ENCODE measurements at places on chromosomes 11 and 22. TPM values are rescaled to one million over a fixed set of nuclear protein-coding genes. Genes with fewer than 3 reads are reported as not detected.

The AIFM3 gene
- total RNA-seq: 0.15 TPM

The CDC42EP1 gene
- total RNA-seq: 51.2 TPM

The RAB39A gene
- total RNA-seq: 2.4 TPM

DNA sequence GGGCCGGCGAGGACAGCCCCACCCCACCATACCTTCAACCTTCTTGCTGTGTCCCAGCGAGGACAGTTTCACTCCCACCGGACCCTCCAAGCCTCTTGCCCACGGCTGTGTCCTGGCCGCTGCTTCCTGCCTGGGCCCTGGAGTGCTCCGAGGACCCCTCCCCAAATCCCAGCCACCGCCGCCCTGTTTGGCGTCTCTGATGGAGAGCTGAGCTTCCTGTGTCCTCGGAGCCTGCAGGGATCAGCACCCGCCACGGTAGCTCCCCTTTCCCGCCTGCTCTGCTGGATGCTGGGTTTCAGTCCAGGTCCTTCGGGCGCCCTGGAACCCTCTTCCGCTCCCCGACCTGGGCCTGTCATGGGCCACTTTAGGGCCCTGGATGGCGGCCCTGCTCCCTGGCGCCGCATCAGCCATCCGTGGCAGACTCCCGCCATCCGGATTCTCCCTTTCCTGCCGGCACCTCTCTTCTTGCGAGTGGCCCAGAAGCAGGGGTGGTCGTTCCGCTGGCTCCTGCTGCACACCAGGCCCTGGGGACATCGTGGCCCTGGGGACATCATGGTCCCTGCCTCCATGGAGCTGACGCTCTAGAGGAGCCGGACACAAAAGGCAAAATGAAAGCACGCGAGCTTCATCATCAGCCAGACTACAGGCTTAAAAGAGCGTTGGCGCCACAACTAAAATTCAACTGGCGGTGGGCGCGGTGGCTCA is 34.3 kb upstream of the GAL start:
- H3K4me1 ChIP-seq: no peaks in the 10 kb centered on the region
- H3K27ac ChIP-seq: no peak overlapping the region
- no peak for DNase-seq
- H3K36me3 ChIP-seq: peaks cover 4% of the 10 kb centered on the region
- H3K27me3 ChIP-seq: peaks cover 2% of the 10 kb centered on the region

DNA sequence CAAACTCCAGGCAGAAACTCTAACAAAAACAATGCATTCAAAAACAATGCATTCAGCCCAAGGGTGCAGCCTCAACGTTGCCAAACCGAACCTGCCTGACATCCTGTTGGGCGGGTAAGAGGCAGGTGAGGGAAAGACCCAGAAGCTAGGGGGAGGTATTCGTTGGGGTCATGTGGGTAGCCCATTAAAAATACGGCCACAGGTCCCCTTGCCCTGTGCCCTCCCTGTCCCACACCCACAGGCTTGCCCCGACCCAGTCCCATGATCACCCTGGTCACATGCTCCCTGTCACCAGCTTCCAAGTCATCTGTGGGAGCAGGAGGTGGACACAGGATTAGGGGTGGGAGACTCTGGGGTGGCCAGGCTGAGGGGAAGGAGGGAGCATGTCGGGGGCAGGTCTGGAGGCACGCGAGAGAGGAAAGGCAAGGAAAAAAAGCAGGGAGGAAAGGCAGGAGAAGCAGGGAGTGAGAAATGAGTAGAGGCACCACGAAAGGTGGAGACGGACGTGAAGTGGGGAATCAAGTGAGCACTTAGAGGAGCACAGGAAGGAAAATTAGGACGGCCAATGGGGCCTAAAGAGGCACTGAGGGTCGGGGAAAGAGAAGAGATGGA is 683 bp downstream of the PLA2G6 start:
- H3K4me1 ChIP-seq: peaks cover 41% of the 10 kb centered on the region
- H3K27me3 ChIP-seq: peaks cover 5% of the 10 kb centered on the region
- no peak for DNase-seq
- peak overlapping the region; percentile 98 for H3K27ac ChIP-seq

DNA sequence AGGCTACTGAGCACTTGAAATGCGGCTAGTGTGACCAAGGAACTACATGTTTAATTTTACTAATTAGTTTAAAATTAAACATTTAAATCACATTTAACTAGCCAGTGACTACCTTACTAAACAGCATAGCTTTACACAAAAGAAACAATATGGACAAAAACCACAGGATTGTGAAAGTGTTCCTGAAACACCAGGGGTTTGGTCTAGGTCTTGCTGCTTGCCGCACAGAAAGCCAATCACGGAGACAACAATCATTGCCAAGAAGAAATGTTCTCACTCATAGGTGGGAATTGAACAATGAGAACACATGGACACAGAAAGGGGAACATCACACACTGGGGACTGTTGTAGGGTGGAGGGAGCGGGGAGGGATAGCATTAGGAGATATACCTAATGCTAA is 309.5 kb downstream of the C11orf87 start:
- no peaks in the 10 kb centered on the region for H3K36me3 ChIP-seq
- H3K27ac ChIP-seq: no peak overlapping the region
- H3K4me3 ChIP-seq: no peak overlapping the region
- H3K27me3 ChIP-seq: no peaks in the 10 kb centered on the region

GRCh38 chr11:15406851-15407351 is 292.2 kb downstream of the INSC start:
- no peak overlapping the region for H3K4me3 ChIP-seq
- no peaks in the 10 kb centered on the region for H3K27me3 ChIP-seq
- no peak overlapping the region for H3K27ac ChIP-seq
- H3K4me1 ChIP-seq: no peaks in the 10 kb centered on the region
- H3K36me3 ChIP-seq: no peaks in the 10 kb centered on the region
- DNase-seq: no peak

GRCh38 chr11:110501428-110501827 is 71.7 kb downstream of the FDX1 start:
- peaks cover 4% of the 10 kb centered on the region for H3K27me3 ChIP-seq
- no peak for DNase-seq
- H3K4me1 ChIP-seq: no peaks in the 10 kb centered on the region
- no peak overlapping the region for H3K27ac ChIP-seq
- H3K4me3 ChIP-seq: no peak overlapping the region
- H3K36me3 ChIP-seq: no peaks in the 10 kb centered on the region

DNA sequence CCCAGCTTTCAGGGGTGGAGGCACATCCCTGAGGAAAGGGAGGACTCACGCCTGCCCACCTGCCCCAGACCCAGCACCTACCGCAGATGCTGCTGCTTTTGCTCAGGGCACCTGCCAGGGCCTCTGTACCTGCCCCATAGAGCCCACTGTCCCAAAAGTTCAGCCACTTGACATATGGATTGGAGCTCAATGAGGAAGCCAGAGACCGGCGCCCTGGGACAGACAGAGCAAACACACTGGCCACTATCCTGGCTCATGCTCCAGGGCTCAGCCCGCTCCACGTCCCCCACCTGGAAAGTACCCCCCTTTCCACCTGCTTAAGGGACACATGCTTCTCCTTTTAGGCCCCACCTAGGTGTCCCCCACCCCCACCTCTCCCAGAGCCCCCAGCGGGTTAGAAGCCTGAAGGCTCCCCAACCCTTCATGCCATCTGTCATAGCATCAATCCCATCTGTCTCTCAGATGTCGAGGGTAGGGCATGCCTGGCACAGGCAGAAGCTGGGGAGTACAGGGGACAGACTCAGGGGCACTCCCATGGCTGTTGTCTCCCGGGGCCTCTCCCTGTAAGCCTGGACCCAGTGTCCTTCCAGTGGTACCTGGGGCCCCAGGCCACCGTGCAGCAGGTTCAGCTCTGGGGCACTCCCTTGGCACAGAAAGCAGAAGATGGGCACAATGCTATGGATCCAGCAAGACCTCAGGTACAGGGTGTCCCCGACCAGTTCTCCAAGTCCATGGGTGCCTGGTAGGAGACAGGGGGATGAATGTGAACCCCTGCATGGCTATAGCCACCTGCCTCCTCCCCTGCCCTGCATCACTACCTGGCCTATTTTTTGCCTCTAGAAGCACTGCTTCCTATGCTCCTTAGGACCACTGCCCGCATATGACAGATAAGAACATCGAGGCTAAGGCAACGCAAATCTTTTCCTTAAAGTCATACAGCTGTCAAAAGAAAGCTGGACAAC is 2.2 kb upstream of the P2RX6 start:
- peaks cover 7% of the 10 kb centered on the region for H3K4me1 ChIP-seq
- H3K27ac ChIP-seq: no peak overlapping the region
- H3K27me3 ChIP-seq: peaks cover 8% of the 10 kb centered on the region
- no peak overlapping the region for H3K4me3 ChIP-seq
- H3K36me3 ChIP-seq: no peaks in the 10 kb centered on the region

DNA sequence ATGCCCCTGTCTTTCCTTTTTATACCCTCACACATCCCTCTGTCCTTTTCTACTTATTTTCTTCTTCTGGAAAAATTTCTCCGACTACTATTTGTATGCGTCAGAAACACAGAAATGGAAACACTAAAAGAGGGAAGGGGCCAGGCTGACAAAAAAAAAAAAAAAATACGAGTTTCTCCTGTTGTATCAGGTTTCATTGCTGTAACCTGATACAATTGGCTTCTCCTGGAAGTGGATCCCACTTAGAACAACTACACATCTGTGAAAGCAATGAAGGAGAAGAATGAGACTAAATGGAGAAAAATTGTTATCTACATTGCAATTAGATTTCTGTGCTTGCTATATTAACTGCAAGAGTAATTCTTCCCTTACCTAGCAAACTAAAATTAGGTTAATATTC is 393.9 kb downstream of the GUCY1A2 start:
- H3K27ac ChIP-seq: no peak overlapping the region
- no peak overlapping the region for H3K4me3 ChIP-seq
- no peaks in the 10 kb centered on the region for H3K4me1 ChIP-seq
- no peaks in the 10 kb centered on the region for H3K27me3 ChIP-seq

DNA sequence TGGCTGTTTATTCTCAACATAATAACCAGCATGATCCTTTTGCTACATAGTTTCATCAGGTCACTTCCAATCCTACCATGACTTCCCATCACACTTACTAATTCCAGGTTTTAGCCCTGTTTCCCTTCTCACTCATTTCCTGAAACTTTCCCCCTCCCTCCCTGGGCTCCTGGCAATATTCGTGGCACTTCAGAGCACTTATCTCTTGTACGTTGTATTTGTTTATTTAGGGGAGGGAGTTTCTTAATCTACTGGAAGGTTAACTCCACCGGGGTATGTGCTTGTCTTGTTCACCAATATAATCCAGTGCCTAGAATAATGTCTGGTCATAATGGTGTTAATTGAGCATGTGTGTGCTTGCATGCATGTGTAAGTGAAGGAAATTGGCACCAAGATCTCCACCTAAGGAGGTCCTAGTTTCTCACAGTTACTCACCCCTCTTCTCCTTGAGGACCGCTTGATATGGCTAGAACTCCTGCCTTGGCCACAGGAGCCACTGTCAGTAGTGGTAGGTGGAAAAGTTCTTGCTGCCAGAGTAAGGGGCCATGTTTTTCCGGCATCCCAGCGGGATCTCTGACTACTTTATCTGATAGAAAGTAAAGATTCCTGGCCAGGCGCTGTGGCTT is 11.7 kb downstream of the EIF3L start:
- H3K36me3 ChIP-seq: peaks cover 32% of the 10 kb centered on the region
- no peak for DNase-seq
- no peak overlapping the region for H3K4me3 ChIP-seq
- H3K27ac ChIP-seq: no peak overlapping the region

DNA sequence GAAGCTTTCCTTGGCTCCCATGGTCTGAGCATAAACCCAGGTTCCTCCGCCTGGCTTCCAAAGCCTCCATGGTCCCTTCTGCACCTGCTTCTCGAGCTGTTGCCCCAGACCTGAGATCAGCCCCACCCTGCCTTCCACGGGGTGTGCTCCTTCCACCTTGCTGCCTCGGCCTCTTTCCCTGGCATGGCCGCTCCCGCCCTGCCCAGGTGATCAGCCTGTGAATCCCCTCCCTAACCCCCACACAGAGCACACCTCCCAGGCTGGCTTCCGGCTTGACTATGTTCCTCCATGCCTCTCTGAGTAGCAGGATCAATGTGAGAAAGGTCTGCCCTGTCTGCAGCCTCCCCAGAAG is 2.7 kb upstream of the PPP6R3 start:
- H3K36me3 ChIP-seq: peaks cover 4% of the 10 kb centered on the region
- peaks cover 12% of the 10 kb centered on the region for H3K27me3 ChIP-seq
- H3K4me3 ChIP-seq: no peak overlapping the region
- no peak for DNase-seq
- H3K27ac ChIP-seq: no peak overlapping the region
- peaks cover 11% of the 10 kb centered on the region for H3K4me1 ChIP-seq

GRCh38 chr11:20089796-20090653 is 70.2 kb downstream of the DBX1 start:
- H3K4me3 ChIP-seq: no peak overlapping the region
- H3K36me3 ChIP-seq: peaks cover 7% of the 10 kb centered on the region
- peaks cover 6% of the 10 kb centered on the region for H3K4me1 ChIP-seq
- DNase-seq: no peak
- H3K27ac ChIP-seq: no peak overlapping the region

- no peaks in the 10 kb centered on the region for H3K36me3 ChIP-seq
- peaks cover 13% of the 10 kb centered on the region for H3K27me3 ChIP-seq
- H3K27ac ChIP-seq: no peak overlapping the region
- peaks cover 16% of the 10 kb centered on the region for H3K4me1 ChIP-seq
- no peak for DNase-seq
Measured at GRCh38 chr11:118149493-118149892, 3.1 kb downstream of the SCN4B start.

GRCh38 chr11:78078218-78079167 is 1.2 kb downstream of the NDUFC2 start:
- H3K36me3 ChIP-seq: peaks cover 14% of the 10 kb centered on the region
- DNase-seq: no peak
- H3K27ac ChIP-seq: peak overlapping the region; percentile 77
- H3K4me3 ChIP-seq: peak overlapping the region; percentile 97
- H3K27me3 ChIP-seq: peaks cover 19% of the 10 kb centered on the region

DNA sequence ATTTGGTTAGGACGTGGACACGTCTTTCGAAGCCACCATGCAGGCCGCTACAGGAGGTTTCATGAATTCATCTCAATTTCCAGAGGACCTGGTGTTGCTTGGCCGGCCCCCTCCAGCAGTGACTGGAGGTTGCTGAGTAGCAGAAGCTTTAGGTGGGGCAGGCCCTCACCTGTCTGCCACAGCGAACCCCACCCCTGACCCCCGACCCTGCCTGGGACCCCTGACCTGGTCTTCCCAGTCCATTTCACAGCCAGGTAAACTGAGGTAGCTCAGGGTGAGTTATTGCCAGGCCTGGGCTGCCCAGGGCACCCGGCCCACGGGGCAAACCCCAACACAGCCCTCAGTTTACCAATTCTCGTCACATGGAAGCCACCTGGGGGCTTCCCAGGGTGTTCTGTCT is 39.1 kb upstream of the SMIM38 start:
- no peaks in the 10 kb centered on the region for H3K36me3 ChIP-seq
- H3K4me3 ChIP-seq: no peak overlapping the region
- H3K27me3 ChIP-seq: peaks cover 8% of the 10 kb centered on the region
- H3K4me1 ChIP-seq: no peaks in the 10 kb centered on the region
- H3K27ac ChIP-seq: no peak overlapping the region

- no peak overlapping the region for H3K4me3 ChIP-seq
- no peaks in the 10 kb centered on the region for H3K4me1 ChIP-seq
- peaks cover 4% of the 10 kb centered on the region for H3K36me3 ChIP-seq
Measured at GRCh38 chr11:69393178-69393832, 88.2 kb upstream of the LINC01488 start.

Data from endothelial cell (in vitro differentiated cells).